ENCODE measurements at places on chromosomes 1 and 21. TPM values are rescaled to one million over a fixed set of nuclear protein-coding genes. Genes with fewer than 3 reads are reported as not detected.

- no peak for DNase-seq
These were observed 41.8 kb upstream of the RALGPS2 start for GRCh38 chr1:178683291-178683690.

- no peak for DNase-seq
These were observed 65.5 kb downstream of the AKT3 start for GRCh38 chr1:243784506-243784905.

RHEX gene
- total RNA-seq: not detected

DNA sequence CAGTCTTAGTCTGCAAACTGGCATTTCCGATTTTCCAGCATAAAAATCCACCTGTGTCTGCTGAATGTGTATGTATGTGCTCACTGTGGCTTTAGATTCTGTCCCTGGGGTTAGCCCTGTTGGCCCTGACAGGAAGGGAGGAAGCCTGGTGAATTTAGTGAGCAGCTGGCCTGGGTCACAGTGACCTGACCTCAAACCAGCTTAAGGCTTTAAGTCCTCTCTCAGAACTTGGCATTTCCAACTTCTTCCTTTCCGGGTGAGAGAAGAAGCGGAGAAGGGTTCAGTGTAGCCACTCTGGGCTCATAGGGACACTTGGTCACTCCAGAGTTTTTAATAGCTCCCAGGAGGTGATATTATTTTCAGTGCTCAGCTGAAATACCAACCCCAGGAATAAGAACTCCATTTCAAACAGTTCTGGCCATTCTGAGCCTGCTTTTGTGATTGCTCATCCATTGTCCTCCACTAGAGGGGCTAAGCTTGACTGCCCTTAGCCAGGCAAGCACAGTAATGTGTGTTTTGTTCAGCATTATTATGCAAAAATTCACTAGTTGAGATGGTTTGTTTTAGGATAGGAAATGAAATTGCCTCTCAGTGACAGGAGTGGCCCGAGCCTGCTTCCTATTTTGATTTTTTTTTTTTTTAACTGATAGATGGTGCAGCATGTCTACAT is 2.5 kb upstream of the OLFML3 start:
- peak; percentile 90 for DNase-seq

- DNase-seq: no peak
These were observed 386.6 kb upstream of the NFIA start for GRCh38 chr1:60695716-60696171.

- DNase-seq: no peak
These were observed 193.3 kb upstream of the CSF3R start for GRCh38 chr1:36675931-36676562.

PHGDH gene
- total RNA-seq: 23.9 TPM

GRCh38 chr21:18298228-18298627 is 53.6 kb downstream of the CHODL start:
- no peak for DNase-seq

- DNase-seq: no peak
These were observed 61.4 kb downstream of the CASZ1 start for GRCh38 chr1:10734962-10735544.

MXRA8 gene
- total RNA-seq: 252 TPM

DNA sequence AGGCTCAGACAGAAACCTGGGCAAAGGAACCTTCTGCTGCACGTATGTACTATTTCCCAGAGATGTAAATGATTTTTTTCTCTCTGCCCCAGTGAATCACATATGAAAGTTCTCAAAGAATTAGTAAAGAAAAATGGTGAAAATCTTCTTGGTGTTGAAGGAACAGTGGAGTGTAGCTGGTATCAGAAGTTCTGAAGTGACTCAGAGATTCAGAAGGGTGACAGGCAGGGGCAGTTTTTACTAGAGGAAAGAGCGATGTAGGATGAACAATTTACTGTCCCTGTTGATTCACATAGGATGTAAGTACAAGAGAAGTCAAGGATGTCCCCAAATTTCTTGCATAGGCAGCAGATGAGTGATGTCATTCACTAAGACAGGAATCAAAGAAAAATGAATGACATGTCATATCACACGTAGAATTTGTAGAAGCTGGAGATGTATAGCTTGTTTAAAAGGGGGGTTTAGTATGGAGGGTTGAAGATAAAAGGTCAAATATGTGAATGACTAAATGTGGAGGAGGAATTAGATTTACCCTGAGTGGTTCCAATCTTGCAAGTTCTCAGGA is 26.4 kb downstream of the WLS start:
- no peak for DNase-seq

GRCh38 chr1:20710469-20711284 is 7.1 kb downstream of the KIF17 start:
- no peak for DNase-seq

GRCh38 chr1:177907000-177907399 is 62.9 kb downstream of the SEC16B start:
- DNase-seq: no peak

HSPG2 gene
- 221 TPM for total RNA-seq

ZNF672 gene
- total RNA-seq: 43.4 TPM

DNA sequence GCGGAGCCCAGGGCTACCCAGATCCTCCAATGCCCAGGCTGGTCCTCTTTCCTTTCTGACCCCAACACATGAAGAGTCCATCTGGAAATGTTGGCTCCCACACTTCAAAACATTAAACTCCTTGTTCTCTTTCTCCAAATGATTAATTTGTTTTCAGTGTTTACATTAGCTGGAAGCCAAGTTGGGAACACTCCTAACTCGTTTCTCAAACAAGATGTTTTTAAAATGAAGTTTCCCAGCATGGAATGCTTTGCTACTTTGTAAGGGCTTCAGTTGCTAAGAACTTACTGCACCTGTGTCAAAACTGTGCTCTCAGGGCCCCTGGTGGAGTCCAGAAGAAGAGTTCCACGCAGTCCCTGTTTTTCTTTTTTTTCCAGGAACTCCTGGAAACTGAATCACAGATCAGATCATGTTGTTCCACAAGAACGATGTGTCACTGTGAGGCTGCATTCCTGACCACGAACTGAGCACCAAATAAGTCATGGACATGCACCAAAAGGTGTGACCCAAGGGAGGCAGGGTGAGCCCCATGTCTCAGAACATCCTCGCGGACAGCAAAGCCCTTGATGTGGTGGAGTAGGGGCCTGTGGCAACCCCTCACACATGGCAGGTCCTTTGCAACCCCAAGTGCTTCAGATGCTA is 257.3 kb downstream of the KCNJ6 start:
- peak; percentile 68 for DNase-seq

HCN3 gene
- 2.1 TPM for total RNA-seq
